ENCODE measurements at places on chromosomes 2 and 18. TPM values are rescaled to one million over a fixed set of nuclear protein-coding genes. Genes with fewer than 3 reads are reported as not detected.

- DNase-seq = peak; percentile 86
Observed at GRCh38 chr2:43898134-43898837, 59.5 kb downstream of the ABCG8 start.

GRB14 gene
- total RNA-seq = 21.5 TPM

GRCh38 chr2:189866296-189866695, 82.0 kb downstream of the PMS1 start:
- DNase-seq = no peak

GRCh38 chr18:10834128-10834815, 308.4 kb downstream of the NAPG start:
- no peak for DNase-seq

DNA sequence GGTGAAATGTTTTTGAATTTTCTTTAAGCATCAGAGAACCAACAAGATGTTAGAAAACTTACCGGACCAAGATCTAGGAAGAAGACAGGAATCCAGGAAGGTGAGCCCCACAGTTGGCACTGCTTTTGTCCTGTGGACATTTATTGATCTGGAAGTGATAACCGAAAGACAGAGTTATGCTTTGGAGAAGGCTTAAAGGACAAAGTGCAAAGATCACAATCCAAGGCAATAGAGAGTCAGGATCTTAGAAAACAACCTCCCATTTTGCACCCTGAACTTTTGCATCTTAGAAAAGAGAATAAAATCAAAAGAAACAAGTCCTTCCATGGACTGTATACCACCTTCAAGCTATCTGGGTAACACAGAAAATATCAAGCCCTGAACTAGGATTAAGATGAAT, 129.4 kb upstream of the SRD5A2 start:
- no peak for DNase-seq

APCDD1 gene
- 17.7 TPM for total RNA-seq

DNA sequence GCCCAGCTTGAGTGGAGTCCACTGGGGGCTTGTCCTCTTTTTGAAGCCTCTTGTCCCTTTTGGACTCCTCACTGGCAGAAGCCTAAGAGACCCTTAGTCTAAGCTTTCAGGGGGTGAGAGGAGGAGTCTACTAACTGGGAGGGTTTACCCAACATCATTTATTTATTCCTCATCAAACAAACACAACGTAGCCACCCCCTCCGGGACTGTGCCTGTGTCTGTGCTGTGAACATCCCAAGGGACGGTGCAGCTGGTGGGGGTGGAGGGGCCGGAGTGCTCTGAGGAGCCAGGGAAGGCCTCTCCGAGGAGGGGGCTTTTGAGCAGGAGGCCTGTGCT, 42.7 kb upstream of the TAF1B start:
- no peak for DNase-seq

- no peak for DNase-seq
Observed at GRCh38 chr2:150644298-150645067, 157.0 kb upstream of the RND3 start.

DNA sequence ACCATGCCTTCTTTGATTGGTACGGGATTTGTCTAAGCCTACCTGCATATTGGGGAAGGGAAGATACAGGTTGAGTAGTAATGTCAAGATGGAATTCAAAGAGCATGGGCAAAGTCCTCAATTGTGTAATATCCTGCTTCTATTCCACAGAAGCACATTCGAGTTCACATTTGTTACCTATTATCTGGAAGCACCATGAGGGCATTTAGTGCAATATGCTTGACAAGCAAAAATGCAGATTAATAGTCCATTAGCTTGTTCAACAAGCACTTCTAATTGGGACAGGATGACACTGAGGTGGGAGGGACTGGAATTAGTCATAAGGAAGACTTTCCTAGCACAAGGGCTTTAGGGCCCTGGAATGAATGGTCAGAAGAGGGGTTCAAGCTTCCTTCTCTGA, 40.5 kb downstream of the MYO5B start:
- DNase-seq = no peak

DNA sequence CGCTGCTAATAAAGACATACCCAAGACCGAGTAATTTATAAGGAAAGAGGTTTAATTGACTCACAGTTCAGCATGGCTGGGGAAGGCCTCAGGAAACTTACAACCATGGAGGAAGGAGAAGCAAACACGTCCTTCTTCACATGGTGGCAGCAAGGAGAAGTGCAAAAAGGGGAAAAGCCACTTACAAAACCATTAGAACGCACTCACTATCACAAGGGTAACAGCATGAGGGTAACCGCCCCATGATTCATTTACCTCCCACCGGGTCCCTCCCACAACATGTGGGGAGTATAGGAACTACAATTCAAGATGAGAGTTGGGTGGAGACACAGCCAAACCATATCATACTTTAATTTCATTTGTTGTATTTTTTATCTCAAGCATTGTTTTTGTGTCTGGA, 67.5 kb downstream of the ATP9B start:
- no peak for DNase-seq

DNA sequence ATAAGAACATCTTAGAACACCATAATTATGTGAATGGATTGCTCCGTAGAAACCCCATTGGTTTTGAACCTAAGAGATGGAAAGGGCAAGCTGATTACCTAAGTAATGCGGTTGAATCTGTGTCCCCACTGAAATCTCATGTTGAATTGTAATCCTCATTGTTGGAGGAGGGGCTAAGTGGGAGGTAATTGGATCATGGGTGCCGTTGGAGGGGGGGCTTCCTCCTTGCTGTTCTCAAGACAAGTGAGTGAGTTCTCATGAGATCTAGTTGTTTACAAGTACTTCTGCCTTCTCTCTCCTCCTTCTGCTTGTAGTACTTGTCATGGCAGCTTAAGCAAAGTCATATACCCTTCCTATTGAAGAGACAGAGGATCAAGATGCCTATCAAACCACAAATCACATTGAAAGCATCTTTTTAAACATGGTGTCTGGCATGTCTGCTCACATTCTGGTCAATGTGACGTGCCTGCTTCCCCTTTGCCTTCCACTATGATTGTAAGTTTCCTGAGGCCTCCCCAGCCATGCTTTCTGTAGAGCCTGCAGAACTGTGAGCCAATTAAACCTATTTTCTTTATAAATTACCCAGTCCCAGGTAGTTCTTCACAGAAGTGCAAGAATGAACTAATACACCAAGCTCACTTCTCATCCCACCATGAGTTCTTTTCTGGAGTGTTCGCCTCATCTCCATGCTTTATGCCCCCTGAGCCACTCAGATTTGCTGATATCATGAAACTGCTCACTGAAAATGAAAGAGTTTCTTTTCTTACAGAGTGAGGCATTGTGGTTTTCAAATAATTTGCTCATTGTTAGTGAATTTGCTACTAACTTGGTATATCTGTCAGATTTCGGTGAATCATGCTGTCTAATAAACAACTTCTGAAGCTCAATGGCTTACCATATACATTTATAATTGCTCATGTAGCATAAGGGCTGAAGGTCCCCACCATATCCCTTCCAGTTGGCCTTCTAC, 23.6 kb downstream of the KCNE4 start:
- DNase-seq = no peak

- DNase-seq = no peak
Observed at GRCh38 chr2:151609705-151610104, 124.6 kb downstream of the NEB start.

DNA sequence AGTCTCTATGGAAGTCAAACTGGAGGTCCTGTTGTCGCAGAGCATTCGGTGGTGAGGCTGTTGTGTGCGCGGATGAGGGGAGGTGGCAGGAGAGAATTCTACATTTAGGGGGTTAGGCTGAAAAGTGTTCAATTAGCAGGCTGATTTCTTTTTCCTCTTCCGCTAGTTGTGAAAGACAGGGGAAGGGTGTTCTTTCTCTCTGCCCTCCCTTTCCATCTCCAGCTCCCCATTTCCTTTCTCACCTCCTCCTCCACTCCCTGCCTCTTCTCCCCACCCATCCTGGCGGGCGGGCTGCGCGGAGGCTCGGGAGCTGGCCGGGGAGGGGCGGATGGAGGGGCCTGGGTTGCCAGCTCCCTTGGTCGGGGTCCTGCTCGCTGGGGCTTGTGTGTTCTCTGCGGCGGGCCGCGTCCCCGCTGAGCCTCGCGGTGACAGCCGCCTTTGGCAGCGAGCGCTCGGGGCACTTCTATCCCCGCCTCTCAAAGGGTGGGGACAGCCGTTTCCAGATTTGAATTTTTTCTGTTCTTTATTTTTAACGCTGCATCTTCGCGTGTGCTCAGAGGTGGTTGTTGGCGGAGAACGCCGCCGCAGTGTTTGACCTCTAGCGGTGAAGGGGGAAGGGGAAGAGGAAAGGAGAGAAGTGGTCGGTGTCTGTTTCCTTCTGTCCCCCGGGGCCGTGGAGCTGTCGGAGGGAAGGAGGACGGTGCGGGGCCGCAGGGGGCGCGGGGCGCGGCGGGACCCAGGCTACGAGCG, 3.6 kb downstream of the SOX11 start:
- no peak for DNase-seq

GRCh38 chr2:159553727-159554126, 62.6 kb downstream of the BAZ2B start:
- no peak for DNase-seq

GRCh38 chr18:78073275-78073674, 823.6 kb downstream of the GALR1 start:
- DNase-seq = no peak

DNA sequence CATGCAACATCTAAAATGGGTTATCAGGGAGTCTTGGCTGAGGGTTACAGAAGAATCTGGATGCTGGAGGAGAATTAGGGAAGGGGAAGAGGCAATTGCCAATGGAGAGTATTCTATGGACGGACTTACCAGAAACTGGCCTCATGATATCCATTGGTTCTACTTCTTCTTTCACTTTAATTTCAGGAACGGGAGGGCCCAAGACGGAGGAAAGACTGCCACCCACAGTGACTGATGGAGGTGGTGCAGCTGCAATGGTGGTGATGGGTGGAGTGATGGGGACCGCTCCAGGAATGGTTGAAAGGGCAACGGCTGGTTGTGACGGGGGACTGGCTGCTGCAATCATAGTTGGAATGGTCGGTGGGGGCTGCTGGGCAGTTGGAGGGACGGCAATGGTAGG, 69.1 kb upstream of the AMMECR1L start:
- no peak for DNase-seq

EFR3B gene
- total RNA-seq = 0.23 TPM

PCARE gene
- total RNA-seq = 0.03 TPM

GRCh38 chr2:68740400-68740914, 5.8 kb downstream of the ARHGAP25 start:
- DNase-seq = no peak

INPP1 gene
- 14.1 TPM for total RNA-seq

GRCh38 chr2:179951680-179952079, 55.4 kb downstream of the CWC22 start:
- DNase-seq = no peak

KYNU gene
- total RNA-seq = 2.6 TPM

REG3A gene
- 59,927 TPM for total RNA-seq

DNA sequence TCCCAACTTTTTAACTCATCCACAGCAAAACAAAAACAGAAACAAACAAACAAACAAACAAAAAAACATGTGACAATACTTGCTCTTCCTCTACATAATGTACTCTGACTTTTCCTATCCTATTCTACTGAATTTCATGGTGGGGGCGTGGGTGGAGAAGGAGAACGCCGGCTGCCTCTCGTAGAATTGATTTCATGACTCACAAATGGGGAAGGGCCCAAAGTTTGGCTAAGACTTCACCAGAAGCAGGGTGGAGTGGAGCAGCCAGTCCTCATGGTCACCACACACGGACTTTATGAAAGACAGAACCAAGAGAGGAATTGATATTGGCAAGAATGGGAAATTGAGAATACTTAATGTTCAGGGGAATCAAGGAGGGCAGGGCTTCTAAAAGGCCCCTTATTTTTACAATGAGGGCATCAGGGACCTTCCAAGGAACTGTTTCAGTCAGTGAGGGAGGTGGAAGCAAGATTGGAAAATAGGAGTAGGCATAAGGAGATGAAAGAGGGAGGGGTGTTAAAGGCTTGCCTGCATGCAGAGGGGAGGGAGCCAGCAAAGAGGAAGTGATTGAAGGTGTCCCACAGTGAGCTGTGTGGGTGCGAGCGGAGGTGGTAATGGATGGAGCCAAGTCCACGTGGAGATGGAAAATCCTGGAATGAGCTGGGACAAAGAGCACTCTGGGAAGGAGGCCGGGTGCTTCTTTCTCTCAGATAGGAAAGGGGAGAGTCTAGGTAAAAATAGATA, 27.9 kb downstream of the MARCHF4 start:
- no peak for DNase-seq

PMAIP1 gene
- 2.4 TPM for total RNA-seq

DNA sequence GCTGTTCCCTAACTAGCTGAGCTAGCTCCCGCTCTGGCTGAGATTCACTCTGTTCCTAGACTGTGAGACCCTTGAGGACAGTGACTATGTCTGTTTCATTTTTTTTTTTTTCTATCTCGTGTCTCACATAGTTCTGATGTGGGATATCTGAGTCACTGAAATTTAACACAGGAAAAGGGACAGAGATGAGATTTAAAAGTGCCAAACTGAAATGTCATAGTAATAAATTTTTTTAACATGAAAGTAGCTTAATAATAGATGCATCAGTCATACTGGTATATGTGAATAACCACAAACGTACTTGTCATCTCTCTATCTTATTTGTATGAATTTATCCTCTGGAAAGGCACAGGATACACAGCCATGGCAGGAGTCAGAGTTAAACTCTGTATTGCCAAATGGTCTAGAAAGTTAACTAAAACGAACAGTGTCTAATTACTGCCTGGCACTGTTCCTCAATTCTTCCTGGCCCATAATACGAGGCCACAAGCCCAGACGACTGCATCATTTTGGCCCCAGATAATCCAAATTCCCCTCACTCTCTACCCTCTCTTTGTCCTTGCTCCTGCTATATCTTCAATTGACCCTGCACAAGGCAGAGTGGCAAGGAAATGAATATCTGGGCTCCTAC, 87.5 kb downstream of the SATB2 start:
- no peak for DNase-seq

NGEF gene
- total RNA-seq = 6.5 TPM

VAMP8 gene
- total RNA-seq = 67.8 TPM

FBXO15 gene
- total RNA-seq = 0.79 TPM

DNA sequence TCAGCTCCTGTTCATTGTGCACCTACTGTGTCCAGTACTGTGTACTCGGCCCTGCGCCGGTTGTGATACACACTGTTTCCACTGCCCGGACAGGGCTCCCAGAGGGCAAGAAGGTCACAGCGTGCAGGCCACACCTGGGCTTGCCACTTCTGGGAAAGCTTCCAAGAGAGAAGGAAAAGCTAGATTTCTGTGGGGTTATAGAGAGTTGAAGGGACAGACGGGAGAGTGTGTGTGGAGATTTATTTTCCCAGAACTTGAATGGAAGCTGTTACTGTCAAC, 3.8 kb upstream of the CNDP1 start:
- DNase-seq = peak; percentile 19

DNA sequence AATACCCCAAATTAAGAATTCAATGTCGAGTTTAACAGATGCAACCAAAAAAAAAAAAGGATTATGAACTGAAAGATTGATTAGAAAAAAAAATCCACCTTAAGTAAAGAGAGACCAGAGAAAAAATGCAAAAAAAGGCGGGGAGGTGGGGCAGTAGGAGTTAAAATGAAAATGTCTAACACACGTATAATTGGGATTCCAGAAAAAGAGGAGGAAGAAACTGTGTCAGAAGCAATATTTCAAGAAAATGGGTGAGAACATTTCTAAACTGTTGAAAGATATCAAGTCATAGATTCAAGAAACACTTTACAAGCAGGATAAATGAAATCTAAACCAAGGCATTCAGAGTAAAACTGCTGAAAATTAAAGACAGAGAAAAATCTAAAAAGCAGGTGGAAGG, 226.9 kb downstream of the KLHL29 start:
- no peak for DNase-seq
